ENCODE measurements at places on chromosomes 13 and 19.

DNA sequence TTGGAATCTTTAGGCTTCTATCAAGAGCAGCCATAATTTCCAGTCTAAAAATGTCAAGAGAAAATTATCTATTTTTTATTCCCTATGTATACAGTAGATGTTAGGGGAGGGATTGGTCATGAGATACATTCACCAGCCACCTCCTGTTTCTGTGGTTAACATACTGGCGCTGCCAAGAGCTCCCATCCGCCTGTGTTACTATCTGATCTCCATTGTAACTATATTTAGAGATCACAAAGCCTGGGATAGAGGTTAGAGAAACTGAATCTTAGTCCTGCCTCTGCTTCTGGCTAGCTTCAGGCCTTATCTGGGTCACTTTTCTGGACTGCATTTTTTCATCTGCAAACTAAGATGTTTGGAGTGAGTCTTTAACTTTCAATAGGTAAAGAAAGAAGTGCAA, 46.3 kb downstream of the POLR1D start:
- DNase-seq, result no peak

GRCh38 chr19:47531640-47532387, 17.0 kb upstream of the NAPA start:
- no peak for DNase-seq

DNA sequence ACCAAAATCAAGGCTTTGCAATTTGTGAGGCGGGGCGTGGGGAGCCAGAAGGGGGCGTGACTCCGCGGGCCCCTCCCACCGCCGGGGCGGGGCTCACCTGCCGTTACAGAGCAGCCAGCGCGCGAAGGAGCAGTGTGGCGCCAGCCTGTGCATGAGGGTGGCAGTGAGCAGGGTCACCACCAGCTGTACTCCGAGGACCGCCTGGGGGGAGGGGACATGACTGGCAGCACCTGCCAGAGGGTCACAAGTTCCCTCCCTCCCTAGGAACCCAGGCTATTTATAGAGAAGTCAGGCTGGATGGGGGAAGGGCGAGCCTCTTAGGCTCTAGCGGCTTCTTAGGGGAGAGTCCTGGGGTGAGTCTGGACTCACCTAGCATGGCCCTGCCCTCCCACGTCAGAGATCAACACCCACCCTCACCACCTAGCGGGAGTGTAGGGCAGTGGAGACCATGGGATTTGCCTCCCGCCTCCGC, 3.6 kb downstream of the TMEM161A start:
- DNase-seq, result no peak

GRCh38 chr19:41327576-41328156, 17.7 kb downstream of the CCDC97 start:
- peak; percentile 70 for DNase-seq

- DNase-seq, result no peak
Measured at GRCh38 chr19:7199613-7200533, 94.3 kb downstream of the INSR start.

GRCh38 chr13:35965226-35965927, 165.8 kb downstream of the DCLK1 start:
- no peak for DNase-seq

GRCh38 chr19:9528757-9529336, 9.6 kb downstream of the ZNF426 start:
- DNase-seq, result no peak

- no peak for DNase-seq
Measured at GRCh38 chr13:50950849-50951248, 41.3 kb downstream of the RNASEH2B start.

- no peak for DNase-seq
Measured at GRCh38 chr13:39313721-39314120, 275.5 kb downstream of the NHLRC3 start.

- no peak for DNase-seq
Measured at GRCh38 chr13:107960301-107960700, 255.0 kb downstream of the LIG4 start.

GRCh38 chr13:87712012-87712411, 40.8 kb downstream of the SLITRK5 start:
- DNase-seq, result no peak

DNA sequence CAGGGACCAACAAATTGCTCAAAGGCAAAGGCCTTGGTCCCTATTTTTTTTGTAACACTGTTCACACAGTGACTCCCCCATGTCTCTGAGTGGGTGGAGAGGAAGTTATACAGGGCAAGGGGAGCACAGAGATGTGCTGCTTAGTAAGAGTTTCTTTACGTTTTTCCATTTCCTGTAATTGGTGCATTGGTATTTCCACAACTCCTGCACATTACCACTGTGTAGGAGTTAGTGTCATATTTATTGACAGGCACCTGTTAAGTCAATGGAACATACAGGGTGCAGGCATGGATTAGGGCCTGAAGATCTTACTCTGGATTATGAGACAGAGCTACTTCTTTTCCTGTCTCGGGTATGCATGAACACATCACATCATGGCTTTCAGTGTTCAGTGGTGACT, 45.2 kb downstream of the SOX21 start:
- DNase-seq, result no peak

DNA sequence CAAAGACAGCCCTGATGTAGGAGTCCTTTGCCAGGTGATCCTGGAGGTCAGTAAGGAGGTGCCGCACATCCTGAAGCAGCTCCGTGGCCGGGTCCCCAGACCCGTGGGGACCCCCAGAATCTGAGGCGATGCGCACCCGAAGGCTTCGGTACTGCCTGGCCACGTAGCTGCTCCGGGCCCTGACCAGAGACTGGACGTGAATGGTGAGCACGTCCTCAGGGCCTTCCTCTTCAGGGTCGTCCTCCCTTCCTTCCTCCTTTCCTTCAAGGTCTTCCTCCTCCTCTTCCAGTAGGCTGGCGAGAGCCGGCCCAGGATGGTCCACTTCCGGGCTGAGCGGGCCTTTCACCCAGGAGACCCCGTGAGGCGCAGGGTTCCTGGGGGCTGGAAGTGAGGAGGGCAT, 7.5 kb downstream of the RINL start:
- no peak for DNase-seq

DNA sequence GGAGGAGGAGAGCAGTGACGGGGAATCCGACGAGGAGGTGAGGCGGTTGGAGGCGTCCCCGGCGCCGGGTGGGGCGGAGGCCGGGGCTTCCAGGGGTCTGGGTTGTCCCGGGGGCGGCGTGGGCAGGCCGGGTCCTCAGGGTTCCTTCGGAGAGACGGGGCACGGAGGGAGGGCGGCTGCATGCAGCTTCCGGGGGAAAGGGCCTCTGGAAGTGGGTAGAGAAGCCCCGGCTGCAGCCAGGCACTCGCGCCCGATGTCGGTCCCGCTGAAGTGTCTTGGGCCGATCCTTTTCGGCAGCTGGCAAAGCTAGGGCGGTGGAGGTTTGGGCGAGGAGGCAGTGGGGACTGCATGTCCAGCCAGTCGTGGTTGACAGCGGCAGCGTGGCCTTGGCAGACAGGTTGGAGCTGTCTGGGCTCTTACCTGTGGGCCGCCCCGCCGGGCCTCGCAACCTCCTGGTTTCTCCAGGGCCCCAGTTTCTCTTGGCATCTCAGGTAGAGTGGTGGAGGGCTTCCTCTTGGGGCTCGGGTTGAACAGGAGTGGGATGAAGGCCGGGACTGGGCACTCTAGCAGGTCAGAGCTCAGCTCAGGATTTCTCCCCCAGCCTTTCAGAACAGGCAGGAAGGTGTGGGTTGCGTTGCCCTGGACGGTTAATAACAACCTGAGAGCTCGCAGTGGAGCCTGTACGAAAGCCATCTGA, 690 bp downstream of the KMT2B start:
- DNase-seq, result no peak

Data from activated CD4-positive, CD25-positive, alpha-beta regulatory T cell treated with anti-CD3 and anti-CD28 coated beads, Interleukin-2, amount 50 U/mL, for 16 hours (primary cell).